ENCODE measurements at places on chromosomes 4 and X. TPM values are rescaled to one million over a fixed set of nuclear protein-coding genes. Genes with fewer than 3 reads are reported as not detected.
A peak's percentile ranks its signal among the peaks of the same experiment; 100 is the strongest.

DNA sequence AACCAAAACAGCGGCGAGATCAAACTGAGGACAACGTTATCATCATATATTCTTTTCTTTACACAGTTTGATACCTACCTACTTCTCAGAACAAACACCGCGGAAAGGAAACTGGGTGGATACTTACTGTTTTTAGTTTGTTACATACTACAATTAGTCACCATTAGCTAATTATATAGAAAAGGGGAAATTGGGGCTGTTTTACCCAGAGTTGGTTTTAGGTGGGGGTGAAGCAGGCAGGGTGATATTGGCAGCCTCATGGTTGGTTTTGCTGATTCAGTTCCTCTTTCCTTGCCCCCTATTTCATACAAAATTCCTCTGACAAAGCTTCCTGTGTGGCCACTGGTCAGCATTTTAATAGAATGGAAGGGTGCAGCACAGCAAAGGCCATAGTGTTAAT lies 77.8 kb downstream of the SORBS2 start:
- H3K4me1 ChIP-seq: peaks cover 2% of the 10 kb centered on the region
- H3K27ac ChIP-seq: no peak overlapping the region

Gene GC
- 1.3 TPM for total RNA-seq

DNA sequence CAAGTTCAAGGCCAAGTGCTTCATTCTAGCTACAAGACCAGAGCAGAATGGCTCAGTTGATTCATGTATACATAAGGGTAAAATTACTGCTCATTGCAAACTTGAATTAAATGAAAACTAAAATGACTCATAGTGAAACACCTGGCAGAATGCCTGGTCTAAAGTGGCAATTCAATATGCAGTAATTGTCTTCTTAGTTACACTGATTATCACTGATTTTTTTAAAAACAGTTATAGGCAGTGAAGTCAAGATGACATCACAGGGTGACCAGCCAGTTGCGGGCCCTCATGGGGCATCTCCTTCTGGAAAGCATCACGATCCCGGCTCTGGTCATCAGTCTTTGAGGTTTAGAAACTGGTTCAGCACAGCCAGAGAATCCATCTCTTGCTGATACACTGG lies 154.2 kb downstream of the RAB28 start:
- no peaks in the 10 kb centered on the region for H3K36me3 ChIP-seq
- H3K4me1 ChIP-seq: no peaks in the 10 kb centered on the region
- no peak for DNase-seq
- no peak overlapping the region for H3K4me3 ChIP-seq
- no peak overlapping the region for H3K27ac ChIP-seq

Gene SPATA4
- total RNA-seq: not detected

Gene TEX13C
- total RNA-seq: not detected

- H3K4me3 ChIP-seq: peak overlapping the region; percentile 73
- no peak for DNase-seq
- no peaks in the 10 kb centered on the region for H3K36me3 ChIP-seq
- H3K27ac ChIP-seq: no peak overlapping the region
- H3K4me1 ChIP-seq: peaks cover 17% of the 10 kb centered on the region
These were observed 876 bp downstream of the KLHL2 start for GRCh38 chr4:165208221-165208652.

GRCh38 chr4:157048248-157048647 lies 27.7 kb upstream of the GLRB start:
- no peaks in the 10 kb centered on the region for H3K36me3 ChIP-seq
- no peak for DNase-seq
- no peak overlapping the region for H3K4me3 ChIP-seq
- H3K27me3 ChIP-seq: no peaks in the 10 kb centered on the region
- H3K4me1 ChIP-seq: no peaks in the 10 kb centered on the region

- no peaks in the 10 kb centered on the region for H3K4me1 ChIP-seq
- H3K4me3 ChIP-seq: no peak overlapping the region
- DNase-seq: no peak
- H3K36me3 ChIP-seq: no peaks in the 10 kb centered on the region
These were observed 606.4 kb upstream of the NR3C2 start for GRCh38 chr4:149048451-149049143.

- no peak for DNase-seq
- H3K4me3 ChIP-seq: no peak overlapping the region
- H3K27ac ChIP-seq: no peak overlapping the region
- no peaks in the 10 kb centered on the region for H3K4me1 ChIP-seq
These were observed 24.8 kb downstream of the HMX1 start for GRCh38 chr4:8846826-8847225.

GRCh38 chrX:149837639-149838038 lies 43.3 kb upstream of the MAGEA8 start:
- H3K36me3 ChIP-seq: no peaks in the 10 kb centered on the region
- no peaks in the 10 kb centered on the region for H3K27me3 ChIP-seq
- H3K4me1 ChIP-seq: no peaks in the 10 kb centered on the region
- no peak for DNase-seq
- H3K4me3 ChIP-seq: no peak overlapping the region

DNA sequence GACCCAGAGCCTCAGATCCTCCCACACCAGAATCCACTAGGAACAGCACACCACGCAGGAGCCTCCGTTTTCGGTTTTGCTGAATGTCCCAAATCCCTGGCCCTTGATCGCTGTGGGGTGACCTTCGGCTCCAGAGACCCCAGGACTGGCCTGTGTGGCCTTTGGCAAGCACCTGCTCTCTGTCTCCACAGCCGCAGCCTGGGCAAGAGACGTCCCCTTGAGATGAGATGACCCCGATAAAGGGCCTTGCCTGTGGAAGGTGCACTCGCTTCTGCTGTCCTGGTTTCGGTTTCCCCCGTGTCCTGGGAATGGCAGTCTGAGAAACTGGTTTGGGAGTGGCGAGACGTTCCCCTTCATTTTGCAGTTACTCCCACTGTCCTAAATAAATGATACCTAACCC lies 9.6 kb downstream of the PSAPL1 start:
- no peaks in the 10 kb centered on the region for H3K4me1 ChIP-seq
- no peaks in the 10 kb centered on the region for H3K36me3 ChIP-seq
- no peak for DNase-seq
- no peaks in the 10 kb centered on the region for H3K27me3 ChIP-seq

DNA sequence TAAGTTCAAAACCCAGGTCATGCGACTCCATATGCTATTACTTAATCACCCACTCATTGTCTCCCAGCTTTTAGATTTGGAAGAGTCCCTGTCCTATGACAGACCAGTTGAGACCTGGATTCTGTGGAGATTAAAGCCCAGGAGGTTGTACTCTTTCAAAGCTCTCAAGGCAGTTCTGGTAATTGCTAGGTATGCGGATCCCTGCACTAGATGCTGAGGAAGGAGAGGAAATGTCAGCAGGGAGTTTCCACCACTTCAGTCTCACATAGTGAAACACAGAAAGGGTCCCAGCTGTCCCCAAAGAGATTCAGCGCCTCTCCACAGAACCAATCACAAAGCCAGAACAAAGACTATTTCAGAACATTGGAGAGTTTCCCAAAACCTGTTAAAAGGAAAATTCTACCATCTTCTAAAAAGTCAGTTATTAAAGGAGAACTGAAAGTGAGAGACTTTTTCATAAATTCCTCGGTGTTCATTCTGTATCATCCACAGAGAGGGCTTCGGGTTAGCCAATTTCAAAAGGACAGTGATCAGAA lies 53.4 kb downstream of the IRF2 start:
- DNase-seq: no peak
- H3K4me1 ChIP-seq: peaks cover 20% of the 10 kb centered on the region
- H3K4me3 ChIP-seq: no peak overlapping the region
- peaks cover 31% of the 10 kb centered on the region for H3K36me3 ChIP-seq
- no peak overlapping the region for H3K27ac ChIP-seq
- H3K27me3 ChIP-seq: no peaks in the 10 kb centered on the region

- no peak overlapping the region for H3K27ac ChIP-seq
- no peak for DNase-seq
- H3K4me3 ChIP-seq: no peak overlapping the region
These were observed 24.2 kb downstream of the KLHL15 start for GRCh38 chrX:24002792-24003191.

DNA sequence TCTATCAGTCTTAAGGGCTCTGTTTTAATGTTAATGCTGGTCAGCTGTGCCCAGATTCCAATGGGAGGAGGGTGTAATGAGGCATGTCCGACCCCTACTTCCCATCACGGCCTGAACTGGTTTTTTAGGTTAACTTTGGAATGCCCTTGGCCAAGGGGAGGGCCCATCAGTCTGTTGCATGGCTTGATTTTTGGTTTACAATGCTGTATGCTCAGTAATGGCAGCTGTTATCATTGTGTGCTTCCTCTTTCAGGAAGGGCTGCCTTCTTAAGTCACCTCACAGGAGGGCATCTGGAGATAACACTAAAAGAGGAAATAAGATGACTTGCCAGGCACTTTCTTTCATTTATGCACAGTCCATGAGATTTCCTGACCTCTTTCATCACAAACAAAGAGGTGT lies 36.3 kb downstream of the ATXN3L start:
- no peak overlapping the region for H3K4me3 ChIP-seq
- no peaks in the 10 kb centered on the region for H3K27me3 ChIP-seq
- no peak for DNase-seq
- H3K4me1 ChIP-seq: peaks cover 32% of the 10 kb centered on the region

DNA sequence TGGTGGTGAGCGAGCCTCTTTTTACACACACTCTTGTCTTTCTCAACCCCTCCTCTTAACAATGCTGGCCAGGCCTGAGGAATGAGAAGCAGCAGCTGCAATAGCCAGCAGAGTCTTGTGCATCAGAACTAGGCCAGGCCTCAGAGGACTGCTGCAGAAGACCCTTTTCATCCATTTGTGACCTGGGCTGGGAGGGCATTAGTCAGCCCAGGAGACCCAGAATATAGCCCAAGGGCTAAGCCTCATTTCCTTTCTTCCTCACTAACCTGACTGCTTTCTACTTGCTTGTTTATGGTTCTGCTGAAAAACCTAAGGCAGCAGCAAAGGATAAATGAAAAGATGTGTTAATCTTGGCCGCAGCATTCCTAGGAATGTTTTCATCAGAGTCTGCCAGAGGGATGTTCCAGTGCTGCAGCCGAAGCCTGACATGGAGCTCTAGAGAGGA lies 254.7 kb upstream of the AR start:
- no peaks in the 10 kb centered on the region for H3K36me3 ChIP-seq
- no peaks in the 10 kb centered on the region for H3K4me1 ChIP-seq
- no peaks in the 10 kb centered on the region for H3K27me3 ChIP-seq

Gene CENPE
- 38.8 TPM for total RNA-seq

DNA sequence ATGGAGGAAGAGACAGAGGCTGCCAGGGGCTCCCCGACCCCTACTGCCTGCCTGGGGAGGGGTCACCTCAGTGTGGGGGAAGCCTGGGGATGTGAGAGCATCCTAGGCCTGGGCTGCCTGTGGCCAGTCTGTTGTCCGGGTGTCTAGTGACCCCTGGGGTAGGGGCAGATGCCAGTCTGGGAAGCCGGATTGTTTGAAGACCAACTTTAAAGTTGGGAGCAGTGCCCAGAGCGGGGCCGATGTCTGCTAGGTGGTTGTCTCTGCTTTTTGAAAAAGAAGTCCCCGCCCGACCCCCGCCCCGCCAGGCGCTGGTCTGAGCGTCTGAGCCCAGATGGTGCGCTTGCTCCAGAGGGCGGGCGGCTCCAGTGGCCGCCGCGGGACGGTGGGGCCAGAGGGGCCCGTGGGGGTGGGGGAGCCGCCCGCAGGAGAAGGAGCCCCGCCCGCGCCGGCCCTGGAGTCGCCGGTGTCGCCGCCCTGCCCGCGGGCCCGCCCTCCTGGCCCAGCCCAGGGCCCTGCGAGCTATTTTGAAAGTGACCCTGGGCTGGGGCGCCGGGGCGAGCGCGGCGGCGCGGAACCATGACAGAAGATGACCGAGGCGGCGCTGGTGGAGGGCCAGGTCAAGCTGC lies at the start of gene DOK7:
TSS of gene DOK7 (plus strand) at position 517 of the 626 bp plus-strand sequence. CDS start at position 587, 70 bp downstream.
- H3K4me3 ChIP-seq: no peak within 1 kb of the TSS
- H3K4me1 ChIP-seq: no peaks in the 10 kb centered on the region
- no peaks in the 10 kb centered on the region for H3K36me3 ChIP-seq
- peak; percentile 85 for DNase-seq
- H3K27me3 ChIP-seq: peaks cover 65% of the 10 kb centered on the region
- H3K27ac ChIP-seq: no peak within 1 kb of the TSS

DNA sequence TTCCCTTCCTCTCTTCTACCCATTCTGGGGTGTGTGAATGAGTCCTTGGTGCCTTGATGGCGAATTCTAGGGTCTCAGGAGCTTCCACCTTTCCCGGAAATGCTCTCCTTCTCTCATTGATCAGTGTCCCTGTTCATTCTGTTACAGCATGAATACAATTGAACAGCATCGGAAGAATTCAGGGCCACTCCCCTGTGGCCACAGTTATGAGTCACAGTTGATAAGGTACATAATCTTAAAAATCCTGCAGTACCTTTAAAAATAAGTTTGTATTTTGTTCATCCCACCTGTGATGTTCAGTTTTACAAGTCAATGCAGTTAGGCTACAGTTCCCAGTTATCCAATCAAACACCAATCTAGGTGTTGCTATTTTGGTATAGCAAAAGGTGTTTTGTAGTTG lies 47.3 kb upstream of the FAM9A start:
- H3K4me1 ChIP-seq: no peaks in the 10 kb centered on the region
- H3K4me3 ChIP-seq: no peak overlapping the region

Gene STATH
- not detected for total RNA-seq

- H3K36me3 ChIP-seq: no peaks in the 10 kb centered on the region
- no peaks in the 10 kb centered on the region for H3K4me1 ChIP-seq
- H3K4me3 ChIP-seq: no peak overlapping the region
These were observed 174.0 kb upstream of the GATB start for GRCh38 chr4:151934766-151935165.

- H3K4me1 ChIP-seq: no peaks in the 10 kb centered on the region
- H3K36me3 ChIP-seq: no peaks in the 10 kb centered on the region
These were observed 46.9 kb downstream of the SH2D1A start for GRCh38 chrX:124393238-124393637.

Gene DNASE1L1
- 11.2 TPM for total RNA-seq

Gene ZXDA
- 0.60 TPM for total RNA-seq

Gene ZAR1
- 0.84 TPM for total RNA-seq

Gene TBC1D14
- 55.4 TPM for total RNA-seq

Gene GTPBP6
- 34.1 TPM for total RNA-seq

DNA sequence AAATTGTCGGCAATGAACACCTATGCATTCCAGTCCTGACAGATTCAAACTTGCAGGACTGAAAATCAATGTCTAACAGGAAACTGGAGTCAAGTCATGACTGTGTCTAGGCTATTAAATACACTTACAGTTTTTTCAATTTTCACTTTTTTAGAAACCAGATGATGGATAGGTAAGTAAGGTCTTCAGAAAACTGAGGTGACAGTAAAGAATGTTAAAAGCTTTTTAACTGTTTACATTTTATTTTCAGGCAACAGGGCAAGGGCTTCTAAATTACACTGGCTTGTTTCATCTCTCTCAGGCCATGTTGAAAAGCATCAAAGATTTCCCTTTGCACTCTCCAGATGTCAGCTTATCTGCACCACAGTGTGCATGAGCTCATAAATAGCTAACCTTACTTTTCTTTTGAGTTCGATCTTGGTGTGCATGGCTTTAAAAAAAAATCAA lies 65.2 kb downstream of the SEC24D start:
- H3K4me3 ChIP-seq: no peak overlapping the region
- H3K27me3 ChIP-seq: no peaks in the 10 kb centered on the region
- DNase-seq: no peak
- H3K4me1 ChIP-seq: no peaks in the 10 kb centered on the region
- H3K27ac ChIP-seq: no peak overlapping the region

- no peak overlapping the region for H3K27ac ChIP-seq
- no peaks in the 10 kb centered on the region for H3K36me3 ChIP-seq
- peaks cover 16% of the 10 kb centered on the region for H3K27me3 ChIP-seq
- no peaks in the 10 kb centered on the region for H3K4me1 ChIP-seq
These were observed 99.8 kb downstream of the PJA1 start for GRCh38 chrX:69065451-69065850.

Data from K562 (cell line).